Right renal cortex interstitium (tissue), 3 donors: ENCODE measurements at places on chromosomes 2 and 18. TPM values are rescaled to one million over a fixed set of nuclear protein-coding genes. Genes with fewer than 3 reads are reported as not detected.
A peak's percentile ranks its signal among the peaks of the same experiment; 100 is the strongest.

- DNase-seq = no peak
These were observed 17.6 kb upstream of the TMEM247 start for GRCh38 chr2:46461709-46462171.

DNA sequence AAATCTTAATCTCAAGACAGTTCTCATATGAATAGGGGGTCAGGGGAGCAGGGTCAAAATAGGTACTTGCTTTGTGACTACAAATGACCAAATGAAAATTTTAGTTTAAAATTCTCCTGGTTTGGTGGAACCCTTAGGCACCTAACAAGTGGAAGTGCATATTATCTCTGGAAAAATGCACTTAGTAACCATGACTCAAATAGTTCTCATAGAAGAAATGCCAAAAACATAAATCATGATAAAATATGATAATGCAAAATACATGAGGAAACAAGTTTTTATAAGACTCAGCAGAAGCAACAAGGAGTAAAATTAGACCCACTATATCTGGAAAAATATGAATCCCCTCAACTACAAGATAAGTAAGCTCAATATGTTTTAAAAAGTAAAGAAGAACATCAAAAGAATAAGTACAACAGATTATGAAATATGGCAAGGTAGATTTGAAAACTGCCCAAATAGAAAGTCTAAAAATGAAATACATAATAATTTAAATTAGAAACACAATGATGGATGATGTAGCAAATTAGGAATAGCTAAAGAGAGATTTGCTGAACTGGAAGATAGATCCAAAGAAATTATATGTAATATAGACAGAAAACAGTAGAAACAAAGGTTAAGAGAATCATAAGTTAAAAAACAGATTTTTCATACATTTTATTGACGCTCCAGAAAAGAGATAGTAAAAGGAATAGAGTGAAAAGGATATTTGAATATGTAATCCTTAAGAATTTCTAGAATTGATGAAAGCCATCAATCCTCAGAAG is 308.3 kb downstream of the SETBP1 start:
- DNase-seq = no peak

DNA sequence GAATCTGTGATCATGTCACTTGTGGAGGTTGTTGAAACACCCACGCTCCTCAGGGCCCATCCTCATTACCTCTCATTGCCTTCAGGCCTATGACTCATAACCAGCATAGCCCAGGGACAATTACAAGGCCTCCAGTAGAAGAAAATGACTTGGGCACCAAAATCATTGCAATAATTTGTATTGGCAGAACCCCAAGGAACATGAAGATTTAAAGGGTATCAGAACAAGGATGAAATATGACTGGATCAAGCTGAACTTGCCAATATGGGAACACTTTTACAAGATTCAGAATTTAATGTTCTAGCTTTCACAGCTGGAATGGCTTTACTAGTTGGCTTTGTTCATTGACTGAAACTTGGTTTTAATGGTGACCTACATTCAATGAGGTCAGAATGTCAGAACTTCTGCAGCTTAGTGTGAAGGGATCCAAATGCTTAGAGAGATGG is 156.4 kb downstream of the COPS8 start:
- no peak for DNase-seq

- DNase-seq = no peak
These were observed 1.8 kb downstream of the WNT10A start for GRCh38 chr2:218882461-218882816.

DNA sequence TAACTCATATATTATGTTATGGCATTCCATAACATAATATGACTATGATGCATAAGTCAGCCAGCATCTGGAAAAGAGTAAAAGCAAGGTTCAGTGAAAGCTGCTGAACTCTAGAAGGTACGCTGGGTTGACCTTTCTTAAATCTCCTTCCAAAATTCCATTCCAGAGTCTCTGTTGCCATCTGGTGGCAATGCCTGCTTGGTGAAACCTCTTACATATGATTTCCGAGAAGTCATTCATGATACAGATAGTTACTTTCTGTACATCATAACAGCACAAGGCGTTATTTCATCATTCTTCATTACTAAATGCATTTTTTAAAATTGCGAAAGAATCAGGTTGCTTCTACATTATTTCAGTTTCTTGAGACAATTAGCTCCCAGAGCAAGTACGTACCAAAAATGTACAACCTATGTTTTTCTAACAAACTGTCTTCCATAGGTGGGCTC is 7.0 kb upstream of the EPG5 start:
- DNase-seq = peak; percentile 34

GRCh38 chr2:113370478-113371091 is 66.9 kb upstream of the ZNG1B start:
- peak; percentile 38 for DNase-seq

- DNase-seq = no peak
These were observed 59.1 kb upstream of the MCFD2 start for GRCh38 chr2:46974659-46975058.

DNA sequence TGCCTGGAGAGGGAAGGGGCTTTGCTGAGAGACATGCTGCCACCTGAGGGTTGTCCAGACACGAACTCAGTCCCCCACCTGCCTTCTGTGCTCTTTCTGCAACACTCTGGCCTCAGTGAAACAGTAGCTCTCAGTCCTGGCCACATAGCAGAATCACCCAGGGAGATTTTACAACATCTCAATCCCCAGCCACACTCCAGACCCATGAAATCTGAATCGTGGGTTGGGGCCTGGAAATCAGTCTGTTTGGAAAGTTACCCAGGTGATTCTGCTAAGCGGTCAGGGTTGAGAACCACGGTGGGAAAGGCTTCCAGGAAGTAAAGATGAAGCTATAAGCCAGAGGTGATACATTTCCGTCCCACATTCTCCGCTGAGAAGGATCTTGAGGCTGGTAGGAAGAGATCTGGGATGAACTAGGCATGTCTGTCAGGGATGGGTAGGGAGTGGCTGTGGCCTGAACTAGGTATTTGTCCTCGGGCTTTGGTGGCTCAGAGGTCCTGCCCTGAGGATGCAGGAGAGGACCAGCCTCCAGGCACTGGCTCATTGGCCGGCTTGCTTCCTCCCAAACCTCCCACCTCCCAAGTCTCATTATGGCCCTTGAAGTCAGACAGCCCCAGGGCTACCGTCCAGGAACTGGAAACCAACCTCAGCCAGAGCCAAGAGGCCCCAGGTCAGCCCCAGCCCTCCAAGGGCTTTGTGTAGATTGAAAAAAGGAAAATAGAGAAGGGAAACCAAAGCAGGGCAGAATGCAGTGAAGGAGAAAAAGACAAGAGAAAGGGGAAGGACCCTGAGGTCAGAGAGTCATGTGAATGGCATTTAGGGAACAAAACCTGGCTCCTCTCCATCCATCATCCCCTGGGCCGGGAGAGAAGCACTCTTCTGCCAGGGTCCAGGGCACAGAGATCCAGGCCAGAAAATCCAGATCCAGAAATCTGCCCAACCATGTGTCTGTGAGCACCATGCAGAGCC is 119.6 kb downstream of the ZFP36L2 start:
- no peak for DNase-seq

The SLC9A4 gene
- polyA plus RNA-seq = 8.5 TPM

DNA sequence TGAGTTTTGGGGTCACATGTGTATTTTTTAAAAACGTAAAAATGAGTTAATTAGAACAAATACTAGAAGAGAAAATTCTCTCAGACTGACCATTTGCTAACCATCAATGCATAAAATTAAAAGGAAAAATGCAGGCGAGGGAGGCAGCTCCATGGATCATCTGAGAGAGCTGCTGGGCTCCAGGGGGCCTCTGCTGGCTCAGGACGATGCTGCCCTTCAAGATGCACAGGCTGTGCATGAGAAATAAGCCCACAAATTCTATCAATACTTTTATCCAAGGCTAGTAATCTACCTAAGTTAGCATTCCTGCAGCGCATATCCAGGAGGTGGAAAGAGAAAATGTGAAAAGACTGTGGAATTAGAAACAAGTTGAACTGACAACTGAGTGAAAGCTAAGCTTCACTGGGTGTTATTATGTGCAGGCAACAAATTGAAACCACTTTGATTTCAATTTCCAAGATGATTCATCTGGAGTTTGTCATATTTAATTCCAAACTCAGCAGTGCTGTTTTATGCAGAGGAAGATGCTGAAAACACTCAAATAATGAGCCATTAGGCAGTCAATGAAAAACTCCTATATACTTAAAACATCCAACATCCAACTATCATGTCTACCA is 261.1 kb downstream of the NBAS start:
- no peak for DNase-seq

The DCDC2C gene
- polyA plus RNA-seq = 0.31 TPM

The IL36RN gene
- polyA plus RNA-seq = not detected

The CDH2 gene
- polyA plus RNA-seq = 93.8 TPM
